Astrocyte (in vitro differentiated cells and primary cell): ENCODE measurements at places on chromosomes 1 and 21.
A peak's percentile ranks its signal among the peaks of the same experiment; 100 is the strongest.

DNA sequence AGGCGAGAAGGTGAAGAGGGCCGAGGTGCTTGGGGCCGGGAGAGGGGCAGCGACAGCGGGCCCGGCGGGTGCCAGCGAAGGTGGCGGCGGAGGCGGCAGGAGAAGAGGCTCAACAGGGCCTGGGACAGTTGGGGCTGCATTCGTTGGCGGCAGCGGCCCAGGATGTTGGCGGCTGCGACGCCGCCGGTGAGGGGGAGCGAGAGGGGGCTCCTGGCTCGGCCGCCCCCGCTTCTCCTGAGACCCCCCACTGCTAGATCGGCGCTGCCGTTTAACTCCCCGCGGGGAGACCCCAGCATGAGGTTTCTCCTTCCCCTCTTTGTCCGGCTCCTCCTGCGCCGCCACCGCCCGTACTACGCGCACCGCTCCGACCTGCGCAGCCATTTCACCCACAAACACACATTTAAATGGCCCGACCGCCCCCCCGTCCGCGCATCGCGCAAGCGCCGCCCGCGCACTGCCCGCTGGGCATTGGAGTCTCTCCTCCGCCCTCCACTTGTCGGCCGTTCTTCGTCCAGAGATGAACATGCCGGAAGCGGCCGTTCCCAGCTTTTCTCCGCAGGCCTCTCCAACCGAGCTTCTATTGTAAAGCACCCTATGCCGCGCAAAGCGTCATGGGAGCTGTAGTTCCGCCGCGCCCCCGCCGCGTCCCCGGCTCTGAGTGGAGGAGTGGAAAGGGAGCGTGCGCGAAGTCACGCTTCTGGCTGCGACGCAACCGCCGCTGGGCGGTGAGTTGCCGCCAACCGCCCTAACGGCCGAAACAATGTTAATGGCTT is at the start of gene RSBN1:
Gene RSBN1 (minus strand): TSS at position 589 of the 773 bp plus-strand sequence. CDS start 64 bp downstream, at position 525.
- H3K36me3 ChIP-seq: no peaks in the 10 kb centered on the region
- H3K27me3 ChIP-seq: no peaks in the 10 kb centered on the region
- peak within 1 kb of the TSS; percentile 94 for H3K4me3 ChIP-seq

DNA sequence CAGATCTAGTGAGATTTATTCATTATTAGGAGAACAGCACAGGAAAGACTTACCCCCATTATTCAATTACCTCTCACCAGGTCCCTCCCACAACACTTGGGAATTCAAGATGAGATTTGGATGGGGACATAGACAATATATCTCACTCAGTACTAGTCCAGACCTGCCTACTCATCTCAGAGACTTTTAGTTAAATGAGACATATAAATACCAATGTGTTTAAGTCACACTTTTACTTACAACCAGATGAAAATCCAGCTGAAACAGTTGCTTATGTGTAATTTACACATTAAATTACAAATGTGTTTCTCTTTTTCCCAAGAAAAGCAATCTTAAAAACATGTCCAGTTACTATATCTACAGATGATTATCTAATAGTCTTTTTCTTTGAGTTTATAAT is 1145.6 kb downstream of the KCNT2 start:
- H3K27ac ChIP-seq: no peak overlapping the region
- no peaks in the 10 kb centered on the region for H3K36me3 ChIP-seq
- H3K4me3 ChIP-seq: no peak overlapping the region
- H3K27me3 ChIP-seq: no peaks in the 10 kb centered on the region
- no peaks in the 10 kb centered on the region for H3K4me1 ChIP-seq
- DNase-seq: peak; percentile 8

- no peak for DNase-seq
- no peaks in the 10 kb centered on the region for H3K4me1 ChIP-seq
- no peaks in the 10 kb centered on the region for H3K27me3 ChIP-seq
- H3K27ac ChIP-seq: no peak overlapping the region
Measured at GRCh38 chr1:43313771-43314170, 13.0 kb downstream of the TIE1 start.

DNA sequence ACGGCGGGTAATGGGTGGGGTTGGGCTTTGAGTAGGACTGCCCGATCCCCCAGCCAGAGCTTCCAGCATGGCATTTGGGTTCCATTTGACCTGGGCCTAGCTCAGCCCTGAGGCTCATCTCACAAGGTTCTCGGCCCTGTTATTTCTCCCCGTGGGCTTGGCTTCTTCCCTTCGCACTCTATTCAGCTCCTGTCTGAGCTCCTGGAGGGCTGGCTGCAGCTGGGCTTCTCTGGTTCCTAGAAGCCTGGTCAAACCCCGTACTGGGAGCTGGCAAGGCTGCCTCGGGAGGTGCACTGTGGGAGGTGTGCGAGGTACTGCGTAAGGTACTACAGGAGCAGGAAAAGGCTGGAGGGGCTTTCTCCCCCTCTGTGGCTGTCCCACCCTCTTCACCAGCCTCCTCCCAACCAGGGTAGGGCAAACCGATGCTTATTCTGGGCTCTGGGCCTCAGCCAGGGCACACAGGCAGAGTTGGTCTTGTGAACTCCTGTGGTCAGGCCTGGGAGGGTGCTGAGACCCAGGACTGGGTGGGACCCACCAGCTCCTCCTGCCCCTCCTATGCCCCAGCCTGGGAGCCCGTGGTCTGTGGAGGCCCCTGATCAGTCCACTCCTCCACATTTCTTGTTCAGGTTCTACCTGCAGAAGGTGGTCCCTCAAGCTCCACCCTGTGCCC is 814 bp downstream of the A3GALT2 start:
- no peak overlapping the region for H3K4me3 ChIP-seq
- DNase-seq: no peak
- H3K4me1 ChIP-seq: no peaks in the 10 kb centered on the region
- no peaks in the 10 kb centered on the region for H3K27me3 ChIP-seq
- no peak overlapping the region for H3K27ac ChIP-seq

DNA sequence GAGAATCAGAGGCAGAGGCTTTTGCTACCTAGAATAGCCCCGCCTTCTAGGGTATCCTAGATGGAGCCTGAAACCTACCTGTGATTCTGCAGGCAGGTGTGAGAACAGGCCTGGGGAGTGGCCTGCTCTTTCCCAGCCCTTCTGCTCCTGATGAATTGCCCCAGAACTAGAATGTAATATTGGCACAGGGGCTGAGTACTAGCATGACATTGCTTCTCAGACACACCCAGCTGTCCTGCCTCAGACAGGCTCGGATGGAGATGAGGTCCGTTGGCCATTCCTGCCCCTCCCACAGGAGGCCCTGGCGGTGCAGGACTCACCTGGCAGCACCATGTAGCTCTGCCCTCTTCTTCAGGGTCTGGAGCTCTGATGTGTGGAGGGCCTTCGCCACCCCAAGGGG is 237.6 kb downstream of the GRIK3 start:
- DNase-seq: no peak
- H3K27ac ChIP-seq: no peak overlapping the region
- H3K4me3 ChIP-seq: no peak overlapping the region
- no peaks in the 10 kb centered on the region for H3K27me3 ChIP-seq
- H3K4me1 ChIP-seq: no peaks in the 10 kb centered on the region

- H3K4me3 ChIP-seq: no peak overlapping the region
- no peak for DNase-seq
- H3K27ac ChIP-seq: no peak overlapping the region
Measured at GRCh38 chr1:2814511-2815075, 13.1 kb upstream of the TTC34 start.

GRCh38 chr21:31901315-31901714 is 28.5 kb downstream of the HUNK start:
- peaks cover 6% of the 10 kb centered on the region for H3K4me1 ChIP-seq
- H3K27ac ChIP-seq: no peak overlapping the region
- H3K36me3 ChIP-seq: no peaks in the 10 kb centered on the region
- no peak for DNase-seq
- no peaks in the 10 kb centered on the region for H3K27me3 ChIP-seq

GRCh38 chr21:44511219-44511937 is 28.6 kb downstream of the KRTAP10-1 start:
- no peaks in the 10 kb centered on the region for H3K36me3 ChIP-seq
- no peak overlapping the region for H3K4me3 ChIP-seq
- H3K27ac ChIP-seq: no peak overlapping the region
- DNase-seq: no peak

GRCh38 chr1:76799700-76800099 is 67.6 kb upstream of the ST6GALNAC5 start:
- no peaks in the 10 kb centered on the region for H3K36me3 ChIP-seq
- no peak overlapping the region for H3K27ac ChIP-seq
- no peak overlapping the region for H3K4me3 ChIP-seq
- no peaks in the 10 kb centered on the region for H3K4me1 ChIP-seq
- DNase-seq: no peak
- no peaks in the 10 kb centered on the region for H3K27me3 ChIP-seq

GRCh38 chr1:174999936-175000696 is at the start of gene CACYBP:
Gene CACYBP (plus strand): TSS chr1:174999947. CDS start chr1:175000181, 234 bp downstream.
- H3K36me3 ChIP-seq: no peaks in the 10 kb centered on the region
- peak within 1 kb of the TSS; percentile 97 for H3K4me3 ChIP-seq
- H3K4me1 ChIP-seq: peaks cover 21% of the 10 kb centered on the region
- peak; percentile 18 for DNase-seq
- peak within 1 kb of the TSS; percentile 100 for H3K27ac ChIP-seq
- H3K27me3 ChIP-seq: no peaks in the 10 kb centered on the region

- peak within 1 kb of the TSS; percentile 47 for H3K4me3 ChIP-seq
- H3K27ac ChIP-seq: no peak within 1 kb of the TSS
- peaks cover 11% of the 10 kb centered on the region for H3K4me1 ChIP-seq
- no peaks in the 10 kb centered on the region for H3K36me3 ChIP-seq
Measured at GRCh38 chr1:235649368-235650163, at the start of gene GNG4. Gene GNG4 (minus strand): TSS chr1:235649784. CDS start chr1:235583838, 65,946 bp downstream.

DNA sequence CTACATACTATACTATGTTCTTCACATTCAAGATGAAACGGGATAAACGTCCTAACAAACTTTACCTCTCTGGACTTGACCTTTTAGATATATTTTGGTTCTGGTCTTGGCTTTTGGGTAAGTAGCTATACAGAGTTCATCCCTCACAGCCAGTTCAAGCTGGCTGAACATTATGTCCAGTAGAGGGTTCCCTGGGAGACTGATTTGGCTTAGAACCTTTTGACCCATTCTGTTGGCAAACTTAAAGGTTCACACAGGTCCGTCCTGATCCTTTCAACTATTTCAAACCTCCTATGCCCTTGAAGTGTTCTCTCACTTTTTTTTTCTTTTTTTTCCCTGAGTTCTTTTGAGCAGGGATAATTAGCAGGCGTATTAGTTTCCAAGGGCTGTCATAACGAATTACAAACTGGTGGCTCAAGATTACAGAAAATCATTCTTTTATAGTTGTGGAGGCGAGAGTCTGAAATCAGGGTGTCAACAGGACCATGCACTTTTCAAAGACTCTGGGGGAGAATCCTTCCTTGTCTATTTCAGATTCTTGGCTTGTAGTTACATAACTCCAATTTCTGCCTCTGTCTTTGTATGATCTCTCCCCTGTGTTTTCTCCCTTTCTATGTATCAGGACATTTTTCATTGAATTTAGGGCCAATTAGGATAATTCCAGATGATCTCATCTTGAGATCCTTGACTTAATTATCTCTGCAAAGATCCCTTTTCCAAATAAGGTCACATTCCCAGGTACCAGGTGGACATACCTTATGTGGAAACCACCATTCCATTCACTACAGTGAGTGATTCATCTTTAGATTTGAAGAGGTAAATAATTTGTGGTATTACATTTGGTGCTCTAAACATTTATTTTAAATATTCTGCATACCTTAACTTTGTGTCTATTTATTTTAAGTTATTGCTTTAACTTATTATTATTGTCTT is 257.4 kb upstream of the USP25 start:
- H3K4me1 ChIP-seq: no peaks in the 10 kb centered on the region
- H3K27me3 ChIP-seq: no peaks in the 10 kb centered on the region
- H3K27ac ChIP-seq: no peak overlapping the region
- no peak for DNase-seq
- H3K4me3 ChIP-seq: no peak overlapping the region

- no peaks in the 10 kb centered on the region for H3K27me3 ChIP-seq
- no peaks in the 10 kb centered on the region for H3K4me1 ChIP-seq
- no peak overlapping the region for H3K27ac ChIP-seq
- no peak overlapping the region for H3K4me3 ChIP-seq
- no peaks in the 10 kb centered on the region for H3K36me3 ChIP-seq
Measured at GRCh38 chr1:80448081-80448480, 1352.7 kb upstream of the ADGRL2 start.

- no peak overlapping the region for H3K4me3 ChIP-seq
- peak; percentile 60 for DNase-seq
- no peaks in the 10 kb centered on the region for H3K36me3 ChIP-seq
- H3K4me1 ChIP-seq: no peaks in the 10 kb centered on the region
Measured at GRCh38 chr1:174433451-174433850, 14.3 kb upstream of the GPR52 start.

GRCh38 chr21:14870853-14871149 is 194.0 kb downstream of the NRIP1 start:
- peaks cover 2% of the 10 kb centered on the region for H3K4me1 ChIP-seq
- no peaks in the 10 kb centered on the region for H3K36me3 ChIP-seq
- H3K27me3 ChIP-seq: no peaks in the 10 kb centered on the region
- no peak overlapping the region for H3K4me3 ChIP-seq
- no peak overlapping the region for H3K27ac ChIP-seq

GRCh38 chr21:26614251-26614650 is 41.2 kb upstream of the CYYR1 start:
- H3K27ac ChIP-seq: no peak overlapping the region
- DNase-seq: no peak
- no peaks in the 10 kb centered on the region for H3K4me1 ChIP-seq
- H3K27me3 ChIP-seq: no peaks in the 10 kb centered on the region
- no peaks in the 10 kb centered on the region for H3K36me3 ChIP-seq

- no peaks in the 10 kb centered on the region for H3K36me3 ChIP-seq
- peak; percentile 6 for DNase-seq
- H3K27me3 ChIP-seq: peaks cover 4% of the 10 kb centered on the region
- H3K4me1 ChIP-seq: no peaks in the 10 kb centered on the region
Measured at GRCh38 chr1:115977499-115978258, 1.4 kb downstream of the SLC22A15 start.

- H3K27ac ChIP-seq: no peak overlapping the region
- H3K4me1 ChIP-seq: peaks cover 8% of the 10 kb centered on the region
- no peak overlapping the region for H3K4me3 ChIP-seq
- no peaks in the 10 kb centered on the region for H3K36me3 ChIP-seq
- no peaks in the 10 kb centered on the region for H3K27me3 ChIP-seq
- no peak for DNase-seq
Measured at GRCh38 chr1:116436611-116436970, 63.5 kb downstream of the ATP1A1 start.

DNA sequence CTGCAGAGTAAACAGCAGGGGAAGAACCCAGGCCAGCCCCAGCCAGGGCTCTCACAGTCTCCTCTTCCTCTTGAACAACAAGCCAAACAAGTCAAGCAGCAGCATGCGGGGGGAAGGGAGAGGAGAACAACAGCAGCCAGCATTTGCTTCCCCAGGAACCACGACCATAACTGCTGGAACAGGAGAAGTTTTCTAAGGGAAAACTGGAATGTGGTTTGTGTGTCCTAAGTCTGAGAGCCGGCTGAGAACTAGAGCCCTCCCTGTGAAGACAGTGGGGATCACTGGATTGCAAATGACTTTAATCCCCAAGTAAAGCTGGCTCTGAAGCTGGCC is 48.2 kb downstream of the COQ8A start:
- no peak overlapping the region for H3K27ac ChIP-seq
- no peak for DNase-seq
- H3K4me3 ChIP-seq: no peak overlapping the region
- H3K36me3 ChIP-seq: no peaks in the 10 kb centered on the region
- H3K27me3 ChIP-seq: no peaks in the 10 kb centered on the region
- no peaks in the 10 kb centered on the region for H3K4me1 ChIP-seq
